ENCODE measurements at places on chromosomes 3 and 15.

DNA sequence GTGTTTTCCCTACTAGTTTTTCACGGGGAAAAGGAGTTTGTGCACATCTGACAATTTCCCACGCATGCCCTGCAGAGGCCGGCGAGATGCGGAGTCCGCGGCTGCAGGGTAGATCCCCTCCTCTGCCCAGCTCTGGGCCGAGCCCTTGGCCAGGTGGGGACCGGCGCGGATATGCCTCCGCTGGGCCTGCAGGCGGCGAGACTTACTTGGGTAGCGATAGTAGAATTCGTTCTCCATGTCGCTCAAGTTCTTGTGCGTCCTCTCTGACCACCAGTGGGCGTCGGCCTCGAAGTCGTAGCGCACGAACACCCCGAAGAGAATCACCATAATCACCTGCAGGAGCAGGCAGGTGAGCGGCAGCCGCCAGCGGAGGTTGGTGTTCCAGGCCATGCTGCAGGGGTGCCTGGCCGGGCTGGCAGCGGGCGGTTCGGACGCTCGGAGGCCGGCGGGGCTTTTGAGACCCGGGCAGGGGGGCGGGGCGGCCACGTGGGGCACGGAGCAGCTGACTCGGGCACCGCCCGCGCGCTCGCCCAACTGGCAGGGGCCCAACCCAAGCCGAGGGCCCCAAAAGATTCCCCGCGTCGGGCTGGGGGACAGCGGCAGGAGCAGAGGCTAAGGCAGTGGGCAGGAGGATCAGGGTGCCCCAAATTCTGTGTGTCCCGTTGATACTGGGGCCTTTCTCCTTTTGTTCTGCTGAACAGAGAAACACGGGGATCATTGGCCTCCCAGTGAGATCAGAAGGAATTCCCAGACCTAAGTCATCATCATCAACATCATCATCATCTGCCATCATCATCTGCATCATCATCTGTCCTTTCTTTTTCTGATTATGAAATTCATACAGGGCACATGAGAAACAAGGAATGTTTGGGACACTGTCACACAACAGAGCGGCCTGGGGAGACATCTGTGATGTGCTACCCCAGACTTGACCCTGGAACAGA, at the start of gene RHCG:
Gene RHCG, minus strand, starts transcription at position 429 of the 944 bp plus-strand sequence. Its CDS starts 39 bp downstream, at position 390.
- no peak for DNase-seq

- DNase-seq: no peak
Measured at GRCh38 chr3:76827701-76828226, 212.1 kb upstream of the ROBO2 start.

DNA sequence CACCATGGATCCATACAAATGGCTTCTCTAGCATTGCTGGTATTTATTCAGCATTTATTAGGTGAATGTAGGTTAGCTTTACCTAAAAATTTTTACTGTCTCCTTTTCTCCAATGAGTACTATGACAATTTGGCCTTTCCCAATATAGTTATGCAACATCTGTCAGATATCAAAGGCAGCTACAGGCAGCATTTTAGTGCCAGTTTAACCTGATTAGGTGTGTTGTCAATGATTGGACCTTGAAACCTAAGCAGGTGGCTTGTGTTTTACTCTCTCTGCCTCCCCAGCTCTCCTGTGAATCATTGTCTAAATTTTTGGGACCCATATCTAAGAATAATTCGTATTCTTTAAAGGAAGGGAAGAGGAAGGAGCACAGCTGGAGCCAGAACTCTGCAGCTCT, 228.9 kb downstream of the KBTBD8 start:
- DNase-seq: no peak

- no peak for DNase-seq
Measured at GRCh38 chr3:158700559-158700958, 28.1 kb upstream of the LXN start.

- no peak for DNase-seq
Measured at GRCh38 chr15:72838311-72838731, 54.8 kb upstream of the ADPGK start.

DNA sequence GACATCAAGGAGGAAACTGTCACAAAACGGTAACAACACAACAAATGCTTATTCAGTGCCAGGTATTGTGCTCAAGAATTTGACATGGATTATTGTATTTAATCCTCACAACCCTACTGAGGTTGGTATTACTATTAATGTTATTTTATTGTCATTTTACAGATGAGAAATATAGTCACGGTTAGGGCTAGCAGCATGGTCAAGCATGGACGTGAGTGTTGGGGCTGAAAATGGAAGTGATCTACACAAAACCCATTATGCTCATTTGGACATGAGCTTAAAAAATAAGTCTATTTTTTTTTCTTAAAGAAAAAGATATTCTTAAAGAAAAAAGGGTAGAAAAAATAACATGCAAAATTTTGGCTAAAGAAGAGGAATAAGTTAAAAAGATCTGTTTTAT, 141.3 kb upstream of the SOX2 start:
- DNase-seq: no peak

- no peak for DNase-seq
Measured at GRCh38 chr3:58135712-58136543, 74.8 kb downstream of the DNASE1L3 start.

- DNase-seq: no peak
Measured at GRCh38 chr3:10386121-10386520, 65.2 kb upstream of the SEC13 start.

DNA sequence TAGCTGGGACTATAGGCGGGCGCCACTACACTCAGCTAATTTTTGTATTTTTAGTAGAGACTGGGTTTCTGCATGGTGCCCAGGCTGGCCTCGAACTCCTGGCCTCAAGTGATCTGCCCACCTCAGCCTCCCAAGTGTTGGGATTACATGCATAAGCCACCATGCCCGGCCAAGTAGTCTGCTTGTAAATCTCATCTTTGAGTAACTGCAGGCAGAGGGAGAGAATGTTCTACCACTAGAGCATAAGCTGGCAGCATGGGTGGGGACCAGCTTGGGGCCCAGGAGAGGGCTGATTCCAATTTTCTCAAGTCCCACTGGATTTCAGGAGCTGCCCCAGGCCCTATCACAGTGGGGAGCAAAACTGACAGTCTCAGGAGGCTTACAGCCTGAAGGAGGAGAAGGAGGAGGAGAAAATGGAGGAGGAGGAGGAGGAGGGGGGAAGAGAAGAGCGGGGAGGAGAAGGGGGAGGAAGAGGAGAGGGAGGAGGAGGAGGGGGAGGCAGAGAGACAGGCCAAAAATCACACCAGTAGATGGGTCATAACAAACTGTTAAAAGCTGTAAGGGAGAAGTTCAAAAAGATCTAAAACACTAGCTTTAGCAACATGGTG, 229.1 kb upstream of the IGF1R start:
- DNase-seq: no peak

DNA sequence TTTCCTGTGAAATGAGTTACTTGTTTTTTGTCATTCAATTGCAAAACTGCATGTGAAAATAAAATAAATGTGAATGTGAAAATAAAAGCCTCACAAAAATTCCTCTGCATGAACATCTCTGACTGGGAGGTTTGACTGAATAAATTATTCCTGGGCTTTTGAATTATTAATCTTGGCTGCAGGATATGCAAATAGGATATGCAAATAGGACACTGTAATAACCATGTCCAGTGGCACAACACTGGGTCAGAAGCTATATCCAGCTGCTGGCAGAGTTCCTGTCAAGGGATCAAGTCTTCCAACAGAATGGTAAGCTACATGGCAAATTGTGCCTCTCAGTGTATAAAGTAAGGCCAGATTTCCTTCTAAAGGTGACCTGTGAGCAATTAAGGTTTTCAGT, at the start of gene SUCNR1:
Gene SUCNR1, plus strand, starts transcription at position 246 of the 400 bp plus-strand sequence. CDS start 6,250 bp downstream, outside the sequence.
- no peak for DNase-seq

DNA sequence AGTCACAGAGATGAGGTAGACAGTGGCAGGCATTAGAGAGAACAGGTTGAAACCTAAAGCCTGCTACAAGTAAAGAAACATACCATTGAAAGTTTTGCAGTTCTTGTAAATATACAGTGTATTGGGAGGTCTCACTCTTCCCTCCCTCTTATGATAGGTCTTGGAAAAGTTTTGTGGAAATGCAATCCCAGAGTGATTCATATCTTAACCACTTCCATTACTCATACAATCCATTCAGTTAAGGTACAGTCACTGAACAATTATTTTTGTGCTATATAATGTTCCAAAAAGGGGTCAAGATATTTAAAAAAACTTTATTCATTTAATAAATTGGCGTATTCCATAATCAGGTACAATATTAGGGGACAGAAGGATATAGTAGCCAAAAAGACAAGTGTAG, 737.7 kb upstream of the ALCAM start:
- DNase-seq: no peak

DNA sequence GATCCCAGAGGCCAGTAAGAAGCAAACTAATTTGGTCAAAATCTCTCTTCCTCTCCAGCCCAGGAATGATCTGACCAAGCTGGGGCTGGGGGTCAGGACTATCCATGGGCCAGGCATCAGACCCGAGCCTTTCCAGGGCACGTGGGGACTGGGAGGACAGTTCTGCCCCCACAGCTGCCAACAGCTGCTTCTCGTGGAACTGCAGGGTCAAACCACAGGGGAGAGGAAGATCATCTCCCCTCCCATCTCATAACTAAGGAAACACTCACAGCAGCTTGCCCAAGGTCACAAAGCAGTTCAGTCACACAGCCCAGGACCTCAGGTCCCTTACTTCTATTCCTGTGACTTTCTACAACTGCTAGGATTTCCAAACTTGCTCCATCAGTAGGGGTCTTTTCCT, 47.1 kb downstream of the DAPK2 start:
- DNase-seq: no peak

DNA sequence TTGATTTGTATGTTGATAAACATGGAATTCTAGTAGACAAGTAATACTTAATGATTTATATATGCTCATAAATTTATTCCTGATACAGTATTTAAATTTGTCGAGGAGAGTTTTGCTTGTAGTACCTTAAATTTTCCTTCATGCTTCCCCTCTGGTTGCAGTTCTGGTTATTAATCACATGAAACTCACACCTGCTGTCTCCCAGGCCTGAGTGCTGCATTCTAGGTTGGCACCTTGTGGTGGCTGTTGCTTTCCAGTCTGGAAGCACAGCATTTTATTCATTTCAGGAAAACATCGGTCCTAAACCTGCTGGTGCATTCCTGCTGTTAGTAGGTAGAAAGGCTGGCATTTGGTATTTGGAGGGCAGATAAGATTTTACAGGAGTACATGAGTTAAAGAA, 44.9 kb downstream of the ATP1B3 start:
- DNase-seq: no peak

GRCh38 chr15:82698711-82699345, 10.8 kb downstream of the AP3B2 start:
- no peak for DNase-seq

- DNase-seq: peak; percentile 36
Measured at GRCh38 chr15:63093486-63094205, 28.0 kb upstream of the LACTB start.

GRCh38 chr3:150227839-150228238, 180.3 kb upstream of the TSC22D2 start:
- DNase-seq: peak; percentile 14

- DNase-seq: no peak
Measured at GRCh38 chr3:72281551-72281950, 496.6 kb upstream of the PROK2 start.

DNA sequence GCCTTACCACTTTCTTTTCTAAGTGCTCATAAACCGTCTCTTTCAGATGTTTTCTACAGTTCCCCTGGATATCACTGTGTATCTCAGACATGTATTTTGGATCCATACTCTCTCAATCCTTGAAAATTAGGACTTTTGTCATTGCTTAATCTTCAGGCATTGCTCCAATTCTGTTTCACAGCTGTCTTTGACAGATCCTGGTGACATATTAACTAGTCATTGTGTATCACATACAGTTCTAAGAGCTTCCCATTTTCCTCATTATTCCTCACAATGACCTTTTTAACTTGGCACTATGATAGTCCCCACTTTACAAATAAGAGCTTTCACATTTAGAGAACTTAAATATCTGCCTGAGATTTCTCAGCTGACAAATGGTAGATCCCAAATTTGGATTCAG, 151.7 kb downstream of the CLSTN2 start:
- no peak for DNase-seq

DNA sequence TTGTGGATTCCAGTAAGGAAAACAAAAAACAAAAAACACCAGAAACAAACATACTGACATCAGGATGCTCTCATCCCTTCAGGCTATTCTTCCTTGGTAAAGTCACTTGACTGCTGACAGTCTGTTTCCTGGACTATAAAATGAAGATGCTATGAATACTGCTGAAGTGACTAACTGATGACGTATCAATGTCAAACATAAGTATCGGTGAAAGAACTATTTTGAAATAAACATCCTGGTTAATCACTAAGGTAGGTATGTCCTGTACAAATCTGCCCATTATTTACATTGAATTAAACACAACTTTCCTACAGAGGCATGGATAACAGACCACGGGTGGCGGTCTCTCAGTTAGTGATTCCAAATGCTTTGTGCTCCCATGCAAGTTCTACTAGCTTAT, 45.9 kb downstream of the CHAC1 start:
- no peak for DNase-seq

GRCh38 chr3:20141316-20141715, 44.7 kb downstream of the SGO1 start:
- no peak for DNase-seq

DNA sequence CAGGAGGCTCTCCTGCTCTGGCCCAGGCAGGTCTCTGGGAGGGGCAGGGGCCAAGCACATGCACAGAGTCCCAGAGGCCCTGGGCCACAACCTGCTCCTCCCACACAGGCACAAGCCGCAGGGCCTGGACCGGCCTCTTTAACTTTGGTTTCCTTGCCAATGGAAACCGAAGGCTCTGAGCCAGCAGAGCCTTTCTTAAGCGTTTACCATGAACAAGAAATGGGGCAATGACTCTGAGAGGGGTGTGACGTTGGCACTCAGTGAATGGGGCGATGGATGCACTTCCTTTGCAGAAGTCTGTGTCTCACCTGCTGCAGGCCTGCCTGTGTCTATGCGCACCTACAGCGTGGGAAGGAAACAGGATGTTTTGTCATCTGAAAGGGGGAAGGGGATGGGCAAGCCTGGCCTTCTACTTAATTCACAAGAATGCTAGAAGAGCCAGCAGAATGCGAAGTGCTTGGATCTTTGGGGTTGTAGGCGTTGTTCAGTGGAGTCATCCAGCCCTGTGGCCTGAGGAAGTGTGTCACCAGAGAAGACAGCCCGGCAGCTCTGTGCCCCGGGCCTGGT, 41.8 kb downstream of the IFT122 start:
- DNase-seq: no peak

DNA sequence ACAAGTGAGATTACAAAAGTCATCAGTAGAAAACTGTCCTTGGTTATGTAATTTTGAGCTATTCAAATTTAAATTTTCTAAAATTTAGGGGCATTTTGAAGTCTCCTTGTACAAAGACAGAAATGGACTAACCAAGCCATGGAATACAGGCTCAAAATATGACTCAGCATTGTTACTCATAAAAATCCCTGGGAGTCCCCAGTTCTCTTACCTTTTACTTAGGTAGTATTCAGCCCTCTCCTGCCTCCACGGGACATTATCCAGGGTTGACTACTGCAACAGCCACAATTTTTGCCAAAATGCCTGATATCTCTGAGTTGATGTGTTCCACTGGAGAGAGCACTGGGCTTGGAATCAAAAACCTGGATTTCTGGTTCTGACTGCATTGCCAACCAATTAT, 25.0 kb downstream of the CLDN18 start:
- no peak for DNase-seq

GRCh38 chr3:139945942-139946341, 11.0 kb downstream of the CLSTN2 start:
- no peak for DNase-seq

- DNase-seq: no peak
Measured at GRCh38 chr15:69677403-69677802, 224.8 kb downstream of the RPLP1 start.

Measured in NCI-H2029 (cell line).